ENCODE measurements at places on chromosomes 12 and 14.

DNA sequence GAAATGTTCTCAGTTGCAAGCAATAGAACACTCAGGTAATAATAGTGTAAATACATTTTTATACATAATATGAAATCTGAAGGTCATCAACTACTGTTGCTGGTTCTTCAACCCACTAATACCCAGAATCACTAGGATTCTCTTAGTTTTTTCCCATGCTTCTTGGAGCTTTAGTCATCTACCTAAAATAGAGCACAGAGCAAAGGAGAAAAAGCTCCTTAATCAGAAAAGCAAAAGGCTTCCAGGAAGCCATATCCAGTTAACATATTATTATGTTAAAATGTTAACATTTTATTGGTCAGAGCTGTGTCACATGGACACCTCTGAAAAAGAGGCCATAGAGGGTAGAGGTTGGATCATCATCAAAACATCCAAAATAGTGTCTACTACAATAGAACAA is 57.0 kb downstream of the CCER1 start:
- no peak for DNase-seq

DNA sequence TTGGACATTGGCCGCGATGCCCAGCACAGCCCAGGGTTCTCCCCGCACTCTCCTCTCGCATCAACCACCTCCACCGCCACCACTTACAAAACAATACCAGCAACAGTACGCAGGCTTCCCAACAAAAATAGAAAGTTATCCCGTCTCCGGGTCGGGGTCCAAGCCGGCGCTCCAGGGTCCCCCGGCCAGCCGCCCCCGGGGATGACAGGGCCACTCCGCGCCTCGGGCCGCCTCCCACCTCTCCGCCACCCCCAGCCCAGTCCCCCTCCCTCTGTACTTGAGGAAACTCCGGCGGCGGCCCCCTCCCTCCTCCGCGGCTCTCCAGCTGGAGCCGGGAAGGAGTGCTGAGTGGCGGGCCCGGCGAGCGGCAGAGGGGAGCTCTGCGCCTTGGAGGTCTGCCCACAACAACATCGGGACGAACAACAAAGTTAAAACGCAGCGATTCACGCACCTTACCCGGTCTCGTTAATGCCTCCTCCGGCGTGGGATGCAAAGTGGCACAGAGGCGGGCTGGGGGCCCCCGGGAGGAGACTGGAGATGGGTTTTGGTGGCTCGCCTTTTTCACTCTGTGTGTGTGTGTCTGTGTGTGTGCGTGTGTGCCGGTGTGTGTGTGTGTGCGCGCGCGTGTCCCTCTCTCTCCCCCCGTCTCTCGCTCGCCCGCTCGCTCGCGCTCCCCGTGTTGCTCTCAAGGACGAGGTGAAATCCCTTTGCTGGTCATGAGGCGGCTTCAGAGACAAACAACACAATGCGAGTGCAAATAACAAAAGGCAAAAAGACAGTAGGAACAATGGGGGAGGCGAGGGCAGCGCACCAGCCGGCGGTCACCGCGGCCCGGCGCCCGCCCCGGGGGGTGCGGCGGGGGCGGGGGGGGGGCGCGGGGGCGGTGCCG is 386.8 kb downstream of the BCAT1 start:
- DNase-seq: no peak

DNA sequence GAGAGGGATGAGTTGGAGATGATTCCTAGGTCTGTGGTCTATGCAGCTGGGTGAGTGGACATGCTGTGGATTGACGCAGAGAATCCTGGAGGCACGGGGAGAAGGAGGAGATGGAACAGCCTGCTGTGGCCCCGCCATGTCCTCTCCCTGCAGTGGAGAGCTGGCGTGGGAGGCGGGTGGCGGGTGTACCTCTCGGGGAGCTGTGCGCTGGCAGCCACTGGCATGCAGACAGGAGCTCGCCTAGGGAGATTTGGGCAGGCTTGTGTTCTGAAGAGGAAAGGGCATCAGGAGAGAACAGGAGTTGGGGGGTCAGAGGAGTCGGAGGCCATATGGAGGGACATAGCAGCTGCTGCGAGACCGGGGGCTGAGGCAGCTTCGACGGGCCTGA is 56.1 kb downstream of the TECPR2 start:
- DNase-seq: no peak

DNA sequence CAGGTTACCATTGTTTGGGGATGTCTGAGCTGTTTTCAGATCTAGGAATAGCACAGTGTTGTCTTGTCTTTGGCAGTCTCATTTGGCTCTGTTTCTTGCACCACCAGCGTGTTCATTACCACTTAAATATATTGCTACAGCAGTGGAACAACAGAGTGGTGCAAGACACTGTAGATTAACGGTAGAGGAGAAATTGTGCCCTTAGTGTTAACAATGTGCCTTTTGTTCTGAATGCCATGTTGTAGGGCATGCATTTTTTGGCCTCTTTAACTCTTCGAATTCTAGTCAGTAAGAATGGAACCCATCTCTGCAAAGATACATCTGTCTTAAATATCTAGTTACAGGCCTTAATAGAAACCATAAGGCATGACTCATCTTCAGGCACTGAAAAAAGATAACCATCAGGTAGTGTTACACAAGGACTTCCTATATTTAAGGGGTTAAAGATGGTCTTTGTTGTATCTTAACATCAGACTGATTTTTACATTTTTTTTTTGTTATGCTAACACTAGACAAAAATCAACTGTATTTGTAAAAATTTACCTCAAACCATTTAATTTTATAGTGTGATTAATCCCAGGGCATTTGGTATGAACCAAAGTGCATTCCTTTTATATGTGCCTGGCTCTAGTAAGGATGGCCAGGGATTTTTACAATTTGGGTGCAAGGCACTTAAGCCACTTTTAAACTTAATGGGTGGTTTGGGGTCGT is 12.9 kb downstream of the DYRK2 start:
- no peak for DNase-seq

GRCh38 chr12:91982946-91983345 is 162.7 kb downstream of the BTG1 start:
- DNase-seq: no peak

GRCh38 chr12:64304571-64304970 is 82.5 kb upstream of the KICS2 start:
- no peak for DNase-seq

GRCh38 chr12:109767456-109767855 is 53.8 kb downstream of the FAM222A start:
- DNase-seq: no peak

GRCh38 chr12:1504895-1505311 is 89.5 kb downstream of the FBXL14 start:
- no peak for DNase-seq

- DNase-seq: no peak
These were observed 120.8 kb upstream of the PLXNC1 start for GRCh38 chr12:94027561-94027960.

DNA sequence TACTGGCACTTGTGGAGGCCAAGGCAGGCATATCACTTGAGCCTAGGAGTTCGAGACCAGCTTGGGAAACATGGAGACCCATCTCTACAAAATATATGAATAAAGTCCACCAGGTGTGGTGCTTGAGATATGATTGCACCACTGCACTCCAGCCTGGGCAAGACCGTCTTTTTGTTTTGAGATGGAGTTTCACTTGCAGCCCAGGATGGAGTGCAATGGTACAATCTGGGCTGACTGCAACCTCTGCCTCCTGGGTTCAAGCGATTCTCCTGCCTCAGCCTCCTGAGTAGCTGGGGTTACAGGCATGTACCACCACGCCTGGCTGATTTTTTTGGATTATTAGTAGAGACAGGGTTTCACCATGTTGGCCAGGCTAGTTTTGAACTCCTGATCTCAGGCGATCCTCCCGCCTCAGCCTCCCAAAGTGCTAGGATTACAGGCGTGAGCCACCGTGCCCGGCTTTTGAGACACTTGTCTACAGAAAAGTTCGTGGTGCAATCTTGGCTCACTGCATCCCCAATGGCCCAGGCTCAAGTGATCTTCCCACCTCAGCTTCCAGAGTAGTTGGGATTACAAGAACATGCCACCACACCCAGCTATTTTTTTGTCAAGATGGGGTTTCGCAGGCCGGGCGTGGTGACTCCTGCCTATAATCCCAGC is 16.3 kb upstream of the ATP5F1B start:
- DNase-seq: no peak

- no peak for DNase-seq
These were observed 1.0 kb upstream of the RIC8B start for GRCh38 chr12:106773286-106774004.

- DNase-seq: no peak
These were observed 68.5 kb downstream of the RASSF3 start for GRCh38 chr12:64678835-64679234.

DNA sequence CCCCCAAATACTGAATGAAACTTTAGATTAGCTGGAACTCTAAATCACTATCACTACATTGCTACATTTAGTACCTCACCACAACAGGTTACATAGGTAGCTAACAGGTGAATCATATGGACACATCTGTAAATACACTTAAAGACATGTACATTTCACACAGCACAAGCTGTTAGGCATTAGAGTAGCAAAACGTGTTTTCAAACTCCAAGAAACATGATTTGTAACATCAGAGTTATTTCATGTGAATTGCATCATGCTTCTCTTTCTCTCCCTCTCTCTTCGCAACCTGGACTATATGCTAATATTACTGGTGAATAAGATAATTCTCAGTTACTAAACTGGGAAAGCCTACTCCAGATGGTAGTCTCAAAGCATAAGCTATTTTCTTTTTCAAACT is 4.3 kb downstream of the SEL1L start:
- no peak for DNase-seq

GRCh38 chr12:93419388-93420034 is 22.2 kb downstream of the UBE2N start:
- peak; percentile 18 for DNase-seq

- DNase-seq: no peak
These were observed 379.4 kb downstream of the ALG10 start for GRCh38 chr12:34401659-34402227.

GRCh38 chr14:65065719-65066118 is 36.6 kb downstream of the MAX start:
- DNase-seq: no peak

DNA sequence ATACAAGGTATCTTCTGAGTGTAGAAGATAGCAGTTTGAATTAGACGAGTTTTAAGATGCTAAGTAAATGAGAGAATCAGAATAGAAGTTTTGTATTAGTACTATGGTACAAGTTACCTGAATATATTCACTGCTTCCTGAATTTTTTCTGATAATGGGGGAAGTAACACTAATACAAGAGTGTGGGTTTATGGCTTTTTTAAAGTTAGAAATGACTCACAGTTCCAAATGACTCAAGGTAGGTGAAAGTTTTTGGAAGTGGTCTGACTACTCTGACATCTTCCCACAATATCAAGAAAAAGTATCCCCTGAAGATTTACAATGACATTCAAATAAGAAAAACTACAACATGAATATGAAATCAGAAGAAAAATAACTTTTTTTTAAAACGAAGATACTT is 123.7 kb upstream of the GARIN6 start:
- DNase-seq: no peak

- DNase-seq: no peak
These were observed 63.0 kb upstream of the TCL1A start for GRCh38 chr14:95776798-95777534.

DNA sequence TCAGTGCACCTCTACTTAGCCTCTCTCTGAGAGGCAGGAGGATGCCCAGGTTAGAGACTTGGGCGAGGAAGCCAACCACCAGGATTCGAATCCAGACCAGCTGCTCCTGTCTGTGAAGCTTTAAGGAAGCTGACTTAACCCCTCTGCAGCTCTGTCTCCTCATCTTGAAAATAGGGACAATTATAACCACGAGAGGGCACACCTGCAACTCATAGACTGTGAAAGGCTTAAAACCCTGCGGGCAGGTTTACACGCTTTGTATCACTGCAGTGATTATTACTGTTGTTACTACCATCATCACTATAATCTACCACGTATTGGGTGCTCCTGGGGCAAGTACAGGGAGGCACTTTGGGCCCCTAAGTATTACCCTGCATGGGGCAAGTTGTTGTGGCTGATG is 379.8 kb downstream of the VRK1 start:
- no peak for DNase-seq

DNA sequence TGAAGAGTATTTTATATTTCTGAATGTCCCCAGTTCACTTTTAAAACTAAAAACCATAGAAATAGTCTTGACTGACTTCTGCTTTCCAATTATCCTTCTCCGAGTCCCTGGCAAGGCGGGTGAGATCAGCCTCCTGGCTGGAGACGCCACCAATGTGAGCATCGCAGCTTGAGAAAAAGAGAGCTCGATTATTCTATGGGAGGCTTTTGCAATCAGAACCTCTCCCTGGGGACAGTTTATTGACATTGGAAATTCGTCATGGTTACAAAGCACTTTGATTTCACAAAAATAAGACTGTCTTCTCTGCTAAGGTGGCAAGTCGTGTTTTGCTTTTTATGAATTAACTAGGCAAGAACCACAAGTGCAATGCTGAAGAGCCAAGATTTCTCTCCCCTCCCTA is 23.6 kb upstream of the GPHB5 start:
- no peak for DNase-seq

- DNase-seq: peak; percentile 90
These were observed 155.6 kb upstream of the TMCC3 start for GRCh38 chr12:94805749-94806529.

DNA sequence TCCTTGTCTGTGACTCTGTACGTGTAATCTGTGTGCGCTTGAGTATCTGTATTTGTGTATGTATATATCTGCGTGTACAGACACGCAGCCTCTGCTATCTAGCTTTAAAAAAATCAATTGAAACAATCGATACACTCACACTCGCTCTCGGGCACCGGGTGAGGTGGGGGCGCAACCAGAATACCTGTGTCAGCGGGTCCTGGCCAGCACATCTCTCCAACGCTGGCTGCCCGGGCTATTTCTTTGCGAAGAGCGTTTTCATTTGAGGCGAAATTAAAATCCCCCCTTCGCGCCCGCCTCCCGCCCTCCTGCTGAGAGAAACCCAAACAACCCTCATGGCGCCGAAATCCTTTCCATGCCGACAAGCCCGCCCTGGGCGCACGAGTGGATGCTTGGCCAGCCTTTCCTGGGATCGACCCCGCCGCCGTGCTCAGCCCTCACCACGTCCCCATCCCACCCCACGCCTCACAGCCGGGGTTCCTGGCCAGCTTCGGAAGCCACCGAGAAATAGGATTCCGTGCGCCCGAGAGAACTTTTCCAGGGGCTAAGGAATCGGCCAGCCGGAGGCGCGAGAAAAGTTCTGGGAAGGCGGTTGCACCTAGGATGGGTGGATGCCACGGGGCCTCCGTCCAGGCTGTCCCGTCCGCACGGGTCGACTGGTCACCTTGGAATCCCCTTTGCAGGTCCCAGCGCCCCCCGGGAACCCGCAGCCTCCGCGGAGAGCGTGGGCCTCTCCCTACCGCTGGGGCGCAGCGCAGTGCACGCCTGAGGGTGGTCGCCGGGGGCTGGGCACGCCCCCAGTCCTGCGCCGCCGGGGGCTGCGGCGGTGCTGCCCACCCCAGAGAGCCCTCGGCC is 1.0 kb downstream of the ZDHHC22 start:
- no peak for DNase-seq

GRCh38 chr12:7144414-7145120 is 14.4 kb downstream of the CLSTN3 start:
- DNase-seq: no peak

GRCh38 chr14:24986206-24986893 is 63.6 kb downstream of the STXBP6 start:
- DNase-seq: no peak

Measured in kidney epithelial cell (primary cell).